ENCODE measurements at places on chromosomes 16 and 17.

DNA sequence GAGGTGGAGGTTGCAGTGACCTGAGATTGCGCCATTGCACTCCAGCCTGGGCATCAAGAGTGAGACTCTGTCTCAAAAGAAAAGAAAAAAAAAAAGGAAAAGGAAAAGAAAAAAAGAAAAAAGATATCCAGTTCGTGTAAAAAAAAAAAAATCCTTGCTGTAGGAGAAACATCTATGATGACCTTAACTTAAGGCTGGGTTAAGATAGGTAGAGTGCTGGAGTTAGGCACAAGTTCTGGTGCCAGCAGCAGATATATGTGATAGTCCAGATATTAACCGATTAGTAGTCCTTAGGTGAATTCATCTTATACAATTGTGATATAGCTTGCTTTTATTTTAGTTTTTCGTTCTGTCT lies 17.2 kb downstream of the PSMD11 start:
- DNase-seq, result no peak

DNA sequence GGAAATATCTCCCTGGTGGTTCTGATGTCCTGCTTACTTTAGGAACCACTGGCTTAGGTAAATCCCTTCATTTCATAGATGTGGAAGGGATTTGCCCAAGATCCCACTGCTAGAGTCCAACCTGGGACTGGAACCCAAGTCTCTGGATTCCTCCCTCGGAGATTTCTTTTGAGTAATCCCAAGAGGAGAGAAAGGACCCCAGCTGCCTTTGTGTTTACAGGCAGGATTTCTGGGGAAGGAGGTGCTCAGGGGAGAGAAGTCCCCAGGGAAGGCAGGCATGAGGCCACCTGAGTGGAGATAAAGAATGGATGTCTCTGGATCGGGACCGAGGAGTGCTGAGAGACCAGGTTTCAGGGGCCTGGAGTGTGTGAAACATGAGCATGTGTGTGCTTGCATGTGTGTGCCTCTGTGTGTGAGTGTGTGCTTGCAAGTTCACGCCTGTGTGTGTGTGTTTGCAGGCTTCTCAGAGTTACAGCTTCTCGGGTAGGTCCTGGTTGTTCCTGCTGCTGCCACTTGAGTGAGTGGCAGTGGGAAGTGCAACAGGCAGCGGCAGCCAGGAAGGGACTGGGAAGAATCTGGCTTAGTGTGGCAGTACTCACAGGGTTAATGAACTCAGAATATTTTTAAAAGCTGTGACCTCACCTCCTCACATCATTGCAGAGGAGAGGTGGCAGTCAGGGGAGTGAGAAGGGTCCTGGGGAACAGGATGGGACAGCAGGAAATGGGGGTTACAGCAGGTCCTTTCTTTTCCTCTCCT lies 2.2 kb downstream of the KCNH6 start:
- DNase-seq, result no peak

GRCh38 chr17:20926532-20926931 lies 116.3 kb downstream of the USP22 start:
- DNase-seq, result no peak

GRCh38 chr16:47667956-47668355 lies 206.8 kb downstream of the PHKB start:
- DNase-seq, result no peak

GRCh38 chr17:33889040-33889439 lies 366.0 kb upstream of the CCL2 start:
- no peak for DNase-seq

DNA sequence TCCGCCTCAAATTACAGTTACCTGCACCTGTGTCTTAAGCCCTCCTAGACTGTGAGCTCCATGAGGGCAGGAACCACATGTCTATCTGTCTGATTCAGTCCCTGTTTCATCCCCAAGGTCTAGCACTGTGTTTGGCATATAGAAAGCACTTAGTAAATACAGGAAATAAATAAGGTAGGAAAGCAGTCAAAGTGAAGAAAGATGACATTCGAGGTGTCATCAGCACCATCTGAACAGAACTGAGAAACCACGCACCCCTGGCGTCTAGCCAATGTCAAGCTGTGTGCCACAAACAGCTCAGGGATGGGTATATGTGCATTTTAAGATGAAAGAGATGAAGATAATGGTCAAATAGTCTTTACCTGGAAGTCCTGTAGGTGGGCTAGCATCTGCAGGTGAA lies 79.6 kb upstream of the ATP2A3 start:
- no peak for DNase-seq

- no peak for DNase-seq
Observed at GRCh38 chr17:75094871-75095399, 7.2 kb downstream of the SLC16A5 start.

DNA sequence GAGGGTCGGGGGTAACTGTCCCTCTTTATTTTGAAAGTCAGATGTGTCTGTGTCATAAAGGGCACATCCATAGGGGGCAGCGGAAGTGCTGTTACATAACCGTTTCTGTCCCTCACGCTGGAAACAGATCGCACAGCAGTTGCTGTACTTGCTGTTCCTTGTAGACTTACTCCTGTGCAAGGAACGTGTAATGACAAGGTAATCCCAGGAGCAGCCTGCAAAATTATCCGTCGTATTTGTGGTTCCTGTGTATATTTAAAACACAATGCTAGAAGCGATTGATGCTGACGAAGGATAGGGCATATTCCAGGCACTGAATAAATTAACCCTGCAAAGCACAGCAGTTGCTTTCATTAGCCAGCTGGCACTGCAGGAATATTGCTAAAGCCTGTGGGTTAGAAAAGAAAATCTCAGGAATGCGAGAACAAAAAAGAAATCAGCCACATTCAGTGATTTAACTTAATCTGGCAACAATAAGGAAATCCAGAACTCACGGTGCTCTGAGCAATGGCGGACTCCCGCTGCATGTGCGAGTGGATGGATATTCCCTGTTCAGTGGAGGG lies 76.2 kb downstream of the SPECC1 start:
- DNase-seq, result no peak
